ENCODE measurements at places on chromosomes 1 and 21. TPM values are rescaled to one million over a fixed set of nuclear protein-coding genes. Genes with fewer than 3 reads are reported as not detected.

The PIAS3 gene
- total RNA-seq = 21.8 TPM

The CLDN14 gene
- not detected for total RNA-seq

The ANKRD35 gene
- total RNA-seq = 0.14 TPM

The ARHGEF10L gene
- total RNA-seq = 7.0 TPM

The SYPL2 gene
- under 0.01 TPM for total RNA-seq

The WRAP73 gene
- total RNA-seq = 17.7 TPM

The LTN1 gene
- 50.5 TPM for total RNA-seq

The TMCC2 gene
- 1.7 TPM for total RNA-seq

Data from thoracic aorta endothelial cell (primary cell).